ENCODE measurements at places on chromosomes 11 and 22. TPM values are rescaled to one million over a fixed set of nuclear protein-coding genes. Genes with fewer than 3 reads are reported as not detected.

DNA sequence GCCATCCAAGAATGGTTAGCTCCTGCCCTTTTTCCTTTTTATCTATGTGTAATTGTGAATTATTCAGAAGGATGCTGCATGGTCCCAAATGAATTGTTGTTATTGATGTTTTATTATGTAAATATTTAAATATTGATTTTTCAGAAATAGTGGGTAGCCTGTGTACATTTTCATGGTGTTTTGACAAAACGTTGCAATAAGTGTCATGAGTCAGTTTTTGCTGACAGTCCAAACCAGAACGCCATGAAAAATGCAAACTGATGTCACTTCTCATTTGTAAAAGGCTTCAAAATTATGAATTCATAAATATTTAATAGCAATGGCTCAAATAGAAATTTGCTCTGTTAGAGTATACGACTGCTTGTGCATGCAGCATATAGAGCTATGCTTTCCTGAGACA, 422.5 kb downstream of the CNTN5 start:
- no peak for DNase-seq

DNA sequence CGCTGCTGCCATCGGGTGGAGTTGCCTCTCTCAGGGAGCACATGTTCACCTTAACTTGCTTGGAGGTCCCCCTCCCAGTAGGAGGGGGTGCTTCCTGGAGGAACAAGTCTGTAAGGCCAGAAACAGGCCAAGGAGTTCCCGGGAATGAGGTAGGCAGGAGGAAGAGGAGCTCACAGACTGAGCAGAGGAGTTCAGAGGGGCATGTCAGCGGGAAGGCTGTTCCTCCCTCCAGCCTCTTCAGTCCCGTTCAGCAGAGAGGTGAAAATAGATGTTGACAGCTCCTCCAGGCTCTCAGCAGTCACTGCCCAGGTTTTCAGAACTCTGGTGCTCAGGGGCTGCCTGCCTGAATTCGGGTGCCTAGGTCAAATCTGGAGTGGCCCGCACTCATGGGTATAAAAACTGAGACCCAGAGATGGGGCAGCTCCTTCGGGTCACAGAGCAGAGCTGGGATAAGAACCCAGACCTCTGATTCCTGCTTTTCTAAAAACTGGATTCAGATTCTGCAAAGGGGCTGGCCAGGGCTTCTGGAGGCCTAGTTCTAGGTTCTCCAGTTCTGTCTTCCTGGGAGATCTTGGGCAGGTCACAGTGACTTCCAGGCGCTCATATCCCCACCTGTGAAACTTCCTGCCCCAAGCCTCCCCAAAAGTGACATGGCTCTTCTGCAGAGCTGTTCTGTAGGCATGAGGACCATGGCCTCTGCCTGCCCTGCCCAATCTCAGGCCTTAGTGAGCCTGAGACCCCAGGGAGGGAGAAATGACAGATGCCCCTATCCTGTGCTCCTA, 18.3 kb downstream of the ATG16L2 start:
- DNase-seq = no peak

DNA sequence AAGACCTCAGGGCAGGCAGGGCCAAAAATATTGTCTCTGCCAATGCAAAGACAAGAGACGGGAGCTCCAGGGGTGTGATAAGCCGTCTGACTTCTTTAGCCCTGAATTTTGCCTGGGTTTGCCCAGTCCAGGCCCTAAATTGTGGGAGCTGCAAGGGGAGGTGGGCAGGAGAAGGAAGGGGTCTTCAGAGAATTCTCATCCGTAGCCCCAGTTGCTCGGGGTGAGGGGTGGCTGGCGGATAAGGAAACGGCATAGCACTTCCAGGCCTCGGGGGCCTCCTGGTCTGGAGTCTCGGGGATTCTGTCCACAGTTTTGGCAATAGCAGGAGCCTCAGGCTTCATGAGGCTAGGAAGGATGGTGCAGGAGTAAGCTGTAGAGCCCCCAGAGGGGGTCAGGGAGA, 7.4 kb downstream of the CD5 start:
- no peak for DNase-seq

GRCh38 chr22:44620841-44621257, 81.2 kb upstream of the PRR5 start:
- DNase-seq = no peak

- DNase-seq = no peak
These were observed 415.4 kb downstream of the NTM start for GRCh38 chr11:131785801-131786200.

DNA sequence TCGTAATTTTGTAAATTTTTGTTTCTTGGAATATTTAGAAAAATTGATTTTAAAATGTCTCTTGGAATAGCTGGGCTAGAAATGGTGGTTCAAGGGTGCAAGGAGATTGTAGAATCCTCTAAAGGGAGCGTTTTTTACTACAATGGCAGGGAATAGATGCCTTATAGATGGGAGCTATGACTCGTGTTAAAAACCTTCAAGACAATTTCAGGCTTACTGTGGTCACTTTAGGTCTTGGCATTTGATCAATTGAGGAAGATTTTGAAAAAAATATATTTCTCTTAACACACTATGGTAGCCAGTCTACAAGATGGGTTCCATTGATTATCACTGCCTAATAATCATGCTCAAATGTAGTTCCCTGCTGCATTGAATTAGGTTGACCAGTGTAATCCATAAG, 25.0 kb downstream of the METTL15 start:
- no peak for DNase-seq

DNA sequence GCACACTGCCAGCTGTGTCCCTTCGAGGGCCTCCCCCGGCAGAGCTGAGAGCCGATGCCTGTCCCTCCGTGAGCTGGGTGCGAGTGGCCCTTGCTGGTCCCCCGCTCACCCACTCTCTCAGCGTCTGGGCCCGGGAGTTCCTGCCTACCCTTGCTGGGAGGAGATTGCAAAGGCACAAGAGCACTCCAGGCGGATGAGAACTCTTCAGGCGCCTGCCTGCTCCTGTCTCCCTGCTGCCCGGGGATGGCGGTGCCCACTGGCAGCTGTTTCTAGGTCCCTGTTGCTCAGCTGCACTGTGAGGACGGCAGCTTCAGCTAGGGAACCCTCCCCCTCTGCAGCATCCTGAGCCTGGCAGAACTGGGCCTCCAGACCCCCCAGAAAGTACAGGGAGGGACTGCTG, 61.1 kb downstream of the FLRT1 start:
- DNase-seq = no peak

DNA sequence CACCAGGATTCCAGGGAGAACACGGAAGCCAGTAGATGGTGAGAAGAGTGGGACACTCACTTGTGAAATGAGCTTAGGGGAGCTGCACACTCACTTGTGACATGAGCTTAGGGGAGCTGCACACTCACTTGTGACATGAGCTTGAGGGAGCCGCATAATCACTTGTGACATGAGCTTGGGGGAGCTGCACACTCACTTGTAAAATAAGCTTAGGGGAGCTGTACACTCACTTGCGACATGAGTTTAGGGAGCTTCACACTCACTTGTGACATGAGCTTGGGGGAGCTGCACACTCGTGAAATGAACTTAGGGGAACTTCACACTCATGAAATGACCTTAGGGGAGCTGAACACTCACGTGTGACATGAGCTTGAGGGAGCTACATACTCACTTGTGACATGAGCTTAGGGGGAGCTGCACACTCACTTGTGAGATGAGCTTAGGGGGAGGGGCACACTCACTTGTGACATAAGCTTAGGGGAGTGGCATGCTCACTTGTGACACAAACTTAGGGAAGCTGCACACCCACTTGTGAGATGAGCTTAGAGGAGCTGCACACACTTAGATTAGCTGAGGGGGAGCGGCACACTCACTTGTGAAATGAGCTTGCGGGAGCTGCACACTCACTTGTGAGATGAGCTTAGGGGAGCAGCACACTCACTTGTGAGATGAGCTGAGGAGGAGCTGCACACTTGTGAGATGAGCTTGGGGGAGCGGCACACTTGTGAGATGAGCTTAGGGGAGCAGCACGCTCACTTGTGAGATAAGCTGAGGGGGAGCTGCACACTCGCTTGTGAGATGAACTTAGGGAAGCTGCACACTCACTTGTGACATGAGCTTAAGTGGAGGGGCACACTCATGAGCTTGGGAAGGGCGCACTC, 59.0 kb downstream of the NCAPD3 start:
- no peak for DNase-seq

- DNase-seq = no peak
These were observed 18.3 kb downstream of the SMIM38 start for GRCh38 chr11:69173925-69174581.

DNA sequence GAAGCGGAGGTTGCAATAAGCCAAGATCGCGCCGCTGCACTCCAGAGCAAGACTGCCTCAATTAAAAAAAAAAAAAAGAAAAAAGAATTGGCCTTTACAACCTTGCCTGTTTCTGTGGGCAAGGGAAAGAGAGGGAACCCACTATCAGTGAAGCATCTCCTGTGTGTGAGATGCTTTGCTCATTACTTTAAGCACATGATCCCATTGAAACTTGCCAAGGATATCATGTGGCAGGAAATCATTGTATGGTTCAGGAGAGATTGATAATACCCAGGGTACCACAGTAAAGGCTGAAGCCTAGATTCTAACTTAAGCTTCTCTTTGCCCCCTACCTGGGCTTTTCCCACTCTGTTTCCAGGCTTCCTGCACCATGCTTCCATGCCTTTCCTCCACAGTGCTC, 3.6 kb downstream of the LDLRAD3 start:
- DNase-seq = no peak

DNA sequence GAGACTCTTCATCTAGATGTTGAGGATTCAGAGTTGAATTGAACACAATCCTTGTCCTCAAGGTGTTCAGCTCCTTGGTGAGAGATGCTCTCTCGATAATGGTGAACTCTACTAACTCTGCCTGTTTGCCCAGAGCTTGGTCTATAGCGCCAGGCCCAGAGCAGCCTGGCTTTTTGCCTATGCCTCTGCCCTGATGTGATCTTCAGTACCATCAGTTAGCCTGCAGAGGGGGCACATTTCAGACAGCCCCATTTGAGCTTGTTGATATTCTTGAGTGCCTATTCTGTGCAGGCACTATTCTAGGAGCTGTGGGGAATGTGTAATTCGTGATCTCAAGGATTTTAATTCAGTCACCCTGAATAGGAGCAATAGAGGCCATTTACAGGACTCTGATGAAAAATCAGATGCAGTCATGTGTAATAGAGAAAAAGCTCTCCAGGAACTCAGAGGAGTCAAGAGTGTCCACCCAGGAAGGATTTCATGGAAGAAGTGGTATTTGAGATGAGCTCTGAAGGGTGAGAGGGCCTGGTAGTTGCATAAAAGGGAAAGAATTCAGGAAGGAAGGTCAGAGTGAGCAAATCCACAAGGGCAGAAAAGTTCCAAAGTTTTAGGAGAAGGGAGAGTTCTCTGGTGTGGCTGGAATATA, 19.3 kb downstream of the GTPBP1 start:
- no peak for DNase-seq

DNA sequence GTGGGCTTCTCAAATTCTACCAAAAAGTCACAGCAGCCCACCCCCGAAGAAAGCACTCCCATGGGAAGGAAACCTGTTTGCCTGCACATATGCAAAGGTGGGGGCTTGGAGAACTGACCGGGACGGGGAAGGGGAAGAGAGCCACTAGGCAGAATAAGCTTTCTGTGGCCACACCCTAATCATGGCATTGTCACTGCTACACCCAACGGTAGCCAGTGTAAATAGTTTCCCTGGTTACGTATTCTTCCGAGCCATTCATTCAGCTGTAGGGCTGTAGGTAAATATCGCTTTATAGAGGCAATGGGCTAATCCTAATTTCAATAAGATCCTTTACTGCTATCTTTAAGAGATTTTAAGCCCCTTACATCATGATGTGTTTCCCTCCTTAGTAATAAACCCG, 61.7 kb downstream of the PRDM11 start:
- DNase-seq = no peak

DNA sequence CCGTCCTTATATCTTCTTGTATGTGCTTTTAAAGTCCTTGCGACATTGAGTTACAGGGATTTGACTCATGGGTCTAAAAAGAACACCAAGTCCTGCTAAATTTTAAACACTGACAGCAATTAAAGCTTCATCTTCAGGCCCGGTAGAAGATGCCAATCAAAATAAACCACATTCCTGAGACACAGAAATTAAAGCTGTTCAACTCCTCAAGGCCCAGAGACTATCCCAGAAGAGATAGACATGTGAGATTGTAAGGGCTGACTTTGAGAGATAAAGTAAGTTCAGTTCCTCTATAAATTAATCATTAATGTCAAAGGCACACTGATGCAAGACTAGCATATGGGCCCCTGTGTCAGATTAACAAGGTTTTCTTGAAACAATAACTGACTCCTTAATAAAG, 49.8 kb downstream of the OSBPL5 start:
- no peak for DNase-seq

GRCh38 chr11:133745791-133746190, 99.5 kb downstream of the SPATA19 start:
- DNase-seq = no peak

The TRIM66 gene
- 2.4 TPM for total RNA-seq

The MRGPRX3 gene
- not detected for total RNA-seq

The CCDC87 gene
- 0.24 TPM for total RNA-seq

The TEX54 gene
- not detected for total RNA-seq

All from Right ventricle myocardium superior (tissue), 1 donor.